ENCODE measurements at places on chromosomes 11 and 22.

DNA sequence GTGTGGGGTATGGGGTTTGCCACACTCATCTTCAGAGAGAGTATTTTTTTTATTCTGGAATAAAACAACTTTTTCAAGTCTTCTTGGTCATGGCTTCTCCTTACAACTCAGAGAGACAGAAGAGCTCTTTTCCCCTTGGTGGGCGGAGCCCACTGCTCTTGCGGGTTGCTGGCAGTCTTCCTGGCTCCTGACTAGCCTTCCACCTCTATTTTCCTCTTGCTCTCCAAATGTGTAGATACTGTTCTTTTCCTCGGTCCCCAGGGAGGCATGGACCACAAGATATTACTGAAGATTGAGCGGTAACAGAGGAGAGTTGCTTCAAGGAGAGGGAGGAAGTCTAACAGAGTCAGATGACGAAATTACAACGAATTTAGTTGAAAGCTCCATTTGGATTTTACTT, 210.6 kb downstream of the NTM start:
- DNase-seq = no peak

GRCh38 chr22:36210224-36210623, 8.6 kb upstream of the APOL4 start:
- DNase-seq = no peak

DNA sequence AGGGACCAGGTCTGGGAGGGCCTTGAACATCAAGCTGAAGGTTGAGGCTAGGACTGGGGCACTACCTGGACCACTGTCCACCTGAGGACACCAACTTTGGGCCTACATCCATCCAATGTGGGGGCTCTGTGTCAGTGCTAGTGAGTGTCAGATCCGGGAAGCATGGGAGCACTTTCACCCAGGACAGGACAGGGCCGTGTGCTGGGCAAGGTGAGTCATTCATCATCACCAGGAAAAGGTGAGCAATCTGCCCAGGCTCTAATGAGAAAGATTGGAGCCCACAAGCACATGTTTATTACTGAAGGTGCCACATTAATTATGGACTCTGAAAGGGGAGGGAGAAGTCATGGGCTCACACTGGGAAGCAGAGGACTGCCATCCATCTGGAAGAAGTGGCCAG, 39.7 kb upstream of the DRD2 start:
- DNase-seq = no peak

GRCh38 chr11:102428696-102429095, 23.9 kb downstream of the TMEM123 start:
- DNase-seq = no peak

DNA sequence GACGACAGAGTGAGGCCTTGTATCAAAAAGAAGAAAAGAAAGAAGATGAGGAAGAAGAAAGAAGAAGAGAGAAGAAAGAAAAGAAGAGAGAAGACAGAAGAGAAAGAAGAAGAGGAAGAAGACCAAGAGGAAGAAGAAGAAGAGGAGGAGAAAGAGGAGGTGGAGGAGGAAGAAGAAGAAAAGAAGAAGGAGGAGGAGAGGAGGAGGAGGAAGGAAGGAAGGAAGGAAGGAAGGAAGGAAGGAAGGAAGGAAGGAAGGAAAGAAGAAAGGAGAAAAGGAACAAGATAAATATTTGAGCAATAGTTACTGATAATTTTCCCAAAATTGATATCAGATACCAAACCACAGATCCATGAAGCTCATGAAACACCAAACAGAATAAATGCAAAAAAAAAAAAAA, 169.7 kb upstream of the TMEM45B start:
- DNase-seq = no peak
